T47D (cell line): ENCODE measurements at places on chromosomes 6 and 20.

DNA sequence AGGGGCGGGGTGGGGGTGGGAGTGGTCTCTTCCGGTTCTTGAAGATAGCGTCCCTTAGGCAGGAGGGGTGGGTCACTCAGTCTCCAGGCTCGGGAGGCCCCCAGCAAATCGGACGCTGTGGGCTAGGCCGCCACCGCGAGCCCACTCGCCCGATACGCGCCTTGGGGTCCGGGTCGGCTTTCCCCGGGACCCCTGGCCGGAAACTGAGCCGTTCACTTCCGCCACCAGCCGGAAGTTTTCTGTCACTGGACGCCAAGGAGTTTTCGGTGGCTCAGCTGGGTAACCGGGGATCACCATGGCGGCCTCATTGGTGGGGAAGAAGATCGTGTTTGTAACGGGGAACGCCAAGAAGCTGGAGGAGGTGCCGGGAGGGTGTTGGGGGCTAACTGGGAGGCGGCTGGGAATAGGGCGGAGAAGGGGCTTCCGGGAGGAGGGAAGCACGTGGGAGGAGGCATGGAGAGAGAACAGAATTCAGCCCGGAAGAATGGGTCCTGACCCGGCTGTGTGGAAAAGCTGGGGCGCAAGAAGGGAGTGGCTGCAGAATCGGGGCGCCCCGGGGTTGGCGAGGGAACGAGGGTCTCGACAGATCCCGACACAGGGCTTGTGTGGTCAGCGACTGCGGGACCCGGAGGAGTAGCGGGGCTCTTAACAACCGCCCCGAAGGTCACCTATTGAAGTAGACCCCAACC, at the start of gene ITPA:
Gene ITPA (plus strand): TSS at position 242 of the 689 bp plus-strand sequence. CDS start 54 bp downstream, at position 296.
- peak; percentile 58 for DNase-seq

GRCh38 chr6:155130161-155130853, 133.5 kb upstream of the CLDN20 start:
- no peak for DNase-seq

DNA sequence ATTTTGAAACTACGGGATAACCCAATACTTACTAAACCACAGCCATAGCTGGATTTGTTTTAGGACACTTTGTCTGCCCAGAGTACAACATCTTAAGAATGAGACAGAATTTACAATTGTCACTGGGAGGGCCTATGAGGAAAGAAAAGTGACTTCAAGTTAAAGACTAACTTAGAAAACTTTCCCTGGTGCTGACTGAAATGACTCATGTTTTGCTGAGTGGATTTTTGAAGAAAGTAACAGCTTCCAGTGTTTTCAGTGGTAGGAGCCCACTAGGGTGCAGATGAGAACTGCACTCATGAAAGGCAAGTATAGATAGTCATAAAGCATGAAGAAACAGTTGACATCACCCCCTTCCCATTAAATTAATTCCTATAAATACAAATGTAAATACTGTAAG, 988.2 kb upstream of the MAP3K7 start:
- no peak for DNase-seq

GRCh38 chr6:20162515-20162914, 49.8 kb downstream of the MBOAT1 start:
- no peak for DNase-seq

GRCh38 chr6:79034865-79035264, 43.2 kb downstream of the PHIP start:
- no peak for DNase-seq

DNA sequence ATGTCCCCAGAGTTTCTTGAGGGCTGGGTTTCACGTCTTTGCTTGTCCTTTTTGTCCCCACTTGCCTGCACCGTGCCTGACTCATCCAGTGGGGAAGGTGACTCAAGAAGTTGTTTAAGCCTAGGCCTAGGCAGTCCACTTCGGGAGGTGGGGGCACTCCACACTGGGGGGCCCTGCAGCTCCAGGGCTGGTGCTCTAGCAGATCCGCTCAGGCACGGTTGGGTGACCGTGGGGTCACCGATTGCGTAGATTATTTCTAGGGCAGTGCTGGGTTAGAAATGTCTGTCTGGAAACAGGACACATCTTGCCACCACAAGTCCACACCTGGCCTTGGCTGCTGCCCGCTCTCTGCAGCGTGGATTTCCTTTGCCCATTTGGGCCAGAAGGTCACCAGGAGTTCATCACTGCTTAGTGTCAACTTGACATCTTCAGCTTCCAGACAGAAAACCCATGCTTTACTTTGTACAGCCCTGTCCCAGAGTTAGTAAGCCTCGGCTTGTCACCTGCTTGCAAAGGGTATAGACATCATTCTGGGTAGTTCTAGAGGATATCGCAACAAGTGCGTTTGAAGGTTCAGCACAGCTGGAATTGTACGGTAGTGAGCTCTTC, 13.6 kb upstream of the C20orf144 start:
- peak; percentile 60 for DNase-seq

DNA sequence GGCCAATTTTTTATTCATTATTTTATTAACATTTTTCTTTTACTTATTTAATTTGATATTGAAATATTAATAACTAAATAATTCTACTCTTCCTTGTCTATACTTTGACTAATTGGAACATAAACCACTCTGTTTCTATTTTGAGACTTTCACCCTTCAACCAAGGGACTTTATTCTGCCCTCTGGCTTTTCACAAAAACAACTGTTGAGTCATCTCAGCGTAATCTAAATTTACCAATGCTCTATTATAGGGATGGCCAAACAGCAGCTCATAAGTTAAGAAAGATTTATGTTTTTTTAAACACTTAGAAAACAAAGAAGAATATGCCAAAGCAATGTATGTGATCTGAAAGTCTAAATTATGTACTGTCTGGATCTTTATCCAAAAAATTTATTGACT, 46.7 kb downstream of the DOP1A start:
- DNase-seq: no peak

- no peak for DNase-seq
These were observed 24.3 kb downstream of the MRAP2 start for GRCh38 chr6:84057908-84058307.

GRCh38 chr6:67775333-67775732, 859.7 kb upstream of the ADGRB3 start:
- DNase-seq: no peak

DNA sequence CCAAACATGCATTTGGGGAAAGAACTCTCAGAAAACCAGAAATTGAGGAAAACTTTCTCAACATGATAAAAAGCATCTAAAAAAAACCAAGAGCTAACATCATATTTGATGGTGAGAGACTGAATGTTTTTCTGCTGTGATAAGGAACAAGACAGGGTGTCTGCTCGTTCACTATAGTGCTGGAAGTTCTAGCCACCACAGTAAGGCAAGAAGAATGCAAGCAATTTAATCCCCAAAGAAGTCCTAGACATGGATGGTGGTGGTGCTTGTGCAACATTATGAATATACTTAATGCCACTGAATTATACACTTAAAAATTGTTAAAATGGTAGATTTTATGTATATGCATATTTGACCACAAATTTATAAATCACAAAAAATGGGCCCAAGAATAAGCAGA, 53.4 kb downstream of the LYRM2 start:
- DNase-seq: no peak

GRCh38 chr20:64254156-64254555, 1.4 kb upstream of the PCMTD2 start:
- DNase-seq: no peak

- no peak for DNase-seq
These were observed 10.7 kb downstream of the TRAM2 start for GRCh38 chr6:52566201-52566600.

GRCh38 chr6:31842053-31842452, 14.5 kb downstream of the HSPA1B start:
- no peak for DNase-seq

DNA sequence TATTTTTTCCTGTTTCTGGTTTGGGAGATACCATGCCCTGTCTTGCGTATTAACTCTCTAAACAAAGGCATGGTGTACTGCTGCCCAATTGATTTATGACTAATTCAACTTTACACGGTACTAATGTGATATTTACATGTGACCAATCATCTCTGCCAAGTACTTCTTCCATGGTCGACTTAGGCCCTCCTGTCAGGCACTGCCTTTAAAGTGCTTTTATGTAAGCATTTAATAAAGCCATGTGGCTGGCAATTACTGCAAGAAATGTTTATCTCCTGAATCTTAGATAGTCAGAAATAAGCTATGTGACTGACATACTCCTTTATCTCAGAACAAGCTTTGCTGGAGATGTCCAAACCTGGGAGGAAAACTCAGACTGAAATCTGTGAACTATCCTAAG, 323.4 kb downstream of the BTBD3 start:
- no peak for DNase-seq

- no peak for DNase-seq
These were observed 985 bp upstream of the VNN2 start for GRCh38 chr6:132758689-132759088.

DNA sequence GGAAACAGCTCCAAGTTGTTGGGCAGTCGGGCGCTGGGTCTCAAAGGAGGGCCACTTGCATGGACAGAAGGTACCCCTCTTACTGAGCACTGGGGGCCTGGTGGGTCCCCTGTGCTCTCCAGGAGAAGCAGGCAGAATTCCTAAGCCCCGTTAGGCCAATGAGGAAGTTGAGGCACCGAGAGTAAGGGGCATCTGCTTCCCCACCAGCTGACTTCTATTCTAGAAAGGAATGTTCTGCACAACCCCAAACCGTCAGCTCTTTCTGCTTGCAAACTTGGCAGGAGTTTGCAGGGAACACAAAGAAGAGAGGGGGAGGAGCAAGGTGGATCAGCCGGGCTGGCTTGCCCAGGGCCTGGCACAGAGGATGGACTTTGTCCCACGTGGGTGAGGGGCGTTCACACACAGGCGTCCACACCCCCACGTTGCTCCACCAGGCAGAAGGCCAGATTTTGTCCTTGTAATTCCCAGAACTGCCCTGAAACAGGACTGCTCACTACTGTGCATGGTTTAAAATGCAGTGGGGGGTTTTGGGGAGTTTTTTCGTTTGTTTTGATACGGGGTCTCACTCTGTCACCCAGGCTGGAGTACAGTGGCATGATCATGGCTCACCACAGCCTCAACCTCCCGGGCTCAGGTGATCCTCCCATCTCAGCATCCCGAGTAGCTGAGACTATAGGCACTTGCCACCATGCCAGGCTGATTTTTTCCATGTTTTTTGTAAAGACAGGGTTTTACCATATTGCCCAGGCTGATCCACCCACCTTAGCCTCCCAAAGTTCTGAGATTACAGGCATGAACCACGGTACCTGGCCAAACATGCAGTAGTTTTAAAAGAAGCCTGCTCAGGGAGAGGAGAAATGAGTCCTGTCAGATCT, 93.3 kb downstream of the SNX5 start:
- DNase-seq: peak; percentile 46
